ENCODE measurements at places on chromosomes 1 and 21.

- no peak for DNase-seq
Observed at GRCh38 chr1:18343581-18343980, 137.1 kb upstream of the KLHDC7A start.

GRCh38 chr21:21818898-21819297 lies 820.7 kb downstream of the NCAM2 start:
- no peak for DNase-seq

DNA sequence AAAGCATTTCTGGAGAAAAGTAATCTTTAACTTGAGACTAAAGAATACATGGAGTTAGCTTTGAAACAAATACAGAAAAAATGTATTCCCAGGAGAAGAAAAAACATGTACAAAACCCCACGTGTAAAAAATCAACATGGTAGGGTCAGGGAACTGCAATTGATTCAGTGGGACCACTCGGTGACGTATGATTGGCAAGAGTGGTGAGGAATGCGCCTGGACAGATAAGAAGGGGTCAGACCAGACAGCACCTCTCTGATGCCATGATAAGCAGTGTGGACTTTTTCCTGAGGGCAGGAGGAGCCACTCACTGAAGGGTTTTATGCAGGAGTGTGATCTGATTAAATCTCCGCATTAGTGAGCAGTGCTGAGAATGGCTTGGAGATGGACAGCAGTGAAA lies 142.5 kb downstream of the DAB1 start:
- no peak for DNase-seq

DNA sequence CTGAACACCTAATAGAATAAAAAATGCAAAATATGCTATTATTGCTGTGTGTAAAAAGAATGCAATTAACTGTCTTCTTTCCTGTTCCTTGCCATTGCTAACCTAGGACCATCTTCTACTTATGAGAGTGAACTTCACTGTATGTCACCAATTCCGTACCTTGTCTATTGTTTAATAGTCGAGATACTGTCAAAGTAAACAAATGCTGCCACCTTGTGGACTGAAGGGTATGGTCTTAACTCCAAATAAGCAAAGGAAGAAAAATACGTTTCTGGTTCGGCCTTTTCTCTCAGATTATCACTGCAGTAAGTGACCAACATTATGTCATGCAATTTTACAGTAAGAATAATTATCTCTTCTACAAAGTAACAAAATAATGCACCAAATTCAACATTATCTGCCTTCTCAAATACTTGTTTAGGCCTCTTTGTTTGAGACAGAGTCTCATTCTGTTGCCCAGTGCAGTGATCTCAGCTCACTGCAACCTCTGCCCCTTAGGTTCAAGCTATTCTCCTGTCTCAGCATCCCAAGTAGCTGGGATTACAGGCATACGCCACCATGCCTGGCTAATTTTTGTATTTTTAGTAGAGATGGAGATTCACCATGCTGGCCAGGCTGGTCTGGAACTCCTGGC lies 133.4 kb downstream of the COP1 start:
- no peak for DNase-seq

All from activated CD4-positive, alpha-beta memory T cell treated with anti-CD3 and anti-CD28 coated beads, Interleukin-2, amount 10 ng/mL, durations not matched to agents 7 days and 5 days (primary cell).